CD8-positive, alpha-beta memory T cell (primary cell): ENCODE measurements at places on chromosomes 11 and 22.

- no peak overlapping the region for H3K27ac ChIP-seq
- no peaks in the 10 kb centered on the region for H3K27me3 ChIP-seq
- H3K4me3 ChIP-seq: no peak overlapping the region
- DNase-seq: no peak
Observed at GRCh38 chr22:42612336-42612735, 2.3 kb downstream of the POLDIP3 start.

DNA sequence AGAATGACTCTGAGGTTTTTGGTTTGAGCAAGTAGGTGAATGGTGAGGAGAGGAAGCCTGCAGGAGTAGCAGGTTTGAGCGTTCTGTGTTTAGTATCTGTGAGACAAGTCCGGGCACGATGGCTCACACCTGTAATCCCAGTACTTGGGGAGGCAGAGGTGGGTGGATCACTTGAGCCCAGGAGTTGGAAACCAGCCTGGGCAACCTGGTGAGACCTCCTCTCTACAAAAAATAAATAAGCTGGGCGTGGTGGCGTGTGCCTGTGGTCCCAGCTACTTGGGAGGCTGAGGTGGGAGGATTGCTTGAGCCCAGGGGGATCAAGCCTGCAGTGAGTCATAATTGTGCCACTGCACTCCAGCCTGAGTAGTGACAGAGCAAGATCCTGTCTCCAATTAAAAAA, 9.7 kb upstream of the CENATAC start:
- H3K4me1 ChIP-seq: no peaks in the 10 kb centered on the region
- H3K36me3 ChIP-seq: no peaks in the 10 kb centered on the region
- H3K27me3 ChIP-seq: no peaks in the 10 kb centered on the region
- no peak overlapping the region for H3K4me3 ChIP-seq
- no peak for DNase-seq

GRCh38 chr11:68882391-68882790, 21.2 kb downstream of the MRPL21 start:
- H3K27me3 ChIP-seq: no peaks in the 10 kb centered on the region
- no peaks in the 10 kb centered on the region for H3K4me1 ChIP-seq
- H3K4me3 ChIP-seq: no peak overlapping the region
- no peaks in the 10 kb centered on the region for H3K36me3 ChIP-seq

GRCh38 chr22:27405672-27406388, 395.7 kb downstream of the MN1 start:
- no peaks in the 10 kb centered on the region for H3K4me1 ChIP-seq
- H3K27ac ChIP-seq: no peak overlapping the region
- H3K27me3 ChIP-seq: no peaks in the 10 kb centered on the region
- no peaks in the 10 kb centered on the region for H3K36me3 ChIP-seq
- DNase-seq: no peak

DNA sequence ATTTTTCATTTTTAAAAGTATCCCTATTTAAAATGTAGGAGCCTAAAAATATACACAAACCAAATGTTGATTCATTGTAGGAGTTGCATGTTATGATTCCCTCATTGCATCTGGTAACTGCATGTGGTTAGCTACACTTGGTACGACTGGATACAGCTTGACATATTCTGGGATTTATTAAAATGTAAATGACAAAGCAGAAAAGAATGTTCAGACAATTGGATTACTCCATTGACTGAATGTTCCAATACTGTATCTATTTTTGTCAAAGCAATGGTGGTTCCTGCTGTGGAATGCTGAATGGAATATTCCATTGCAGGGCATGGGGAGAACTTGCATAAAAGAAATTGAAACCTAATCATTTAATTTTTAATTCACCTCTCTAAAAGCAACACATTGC, 30.8 kb downstream of the BLID start:
- no peaks in the 10 kb centered on the region for H3K27me3 ChIP-seq
- no peak overlapping the region for H3K4me3 ChIP-seq
- H3K4me1 ChIP-seq: no peaks in the 10 kb centered on the region

GRCh38 chr11:47732271-47732670, 17.1 kb upstream of the AGBL2 start:
- H3K27me3 ChIP-seq: no peaks in the 10 kb centered on the region
- no peak overlapping the region for H3K4me3 ChIP-seq
- no peak for DNase-seq
- peaks cover 77% of the 10 kb centered on the region for H3K36me3 ChIP-seq

DNA sequence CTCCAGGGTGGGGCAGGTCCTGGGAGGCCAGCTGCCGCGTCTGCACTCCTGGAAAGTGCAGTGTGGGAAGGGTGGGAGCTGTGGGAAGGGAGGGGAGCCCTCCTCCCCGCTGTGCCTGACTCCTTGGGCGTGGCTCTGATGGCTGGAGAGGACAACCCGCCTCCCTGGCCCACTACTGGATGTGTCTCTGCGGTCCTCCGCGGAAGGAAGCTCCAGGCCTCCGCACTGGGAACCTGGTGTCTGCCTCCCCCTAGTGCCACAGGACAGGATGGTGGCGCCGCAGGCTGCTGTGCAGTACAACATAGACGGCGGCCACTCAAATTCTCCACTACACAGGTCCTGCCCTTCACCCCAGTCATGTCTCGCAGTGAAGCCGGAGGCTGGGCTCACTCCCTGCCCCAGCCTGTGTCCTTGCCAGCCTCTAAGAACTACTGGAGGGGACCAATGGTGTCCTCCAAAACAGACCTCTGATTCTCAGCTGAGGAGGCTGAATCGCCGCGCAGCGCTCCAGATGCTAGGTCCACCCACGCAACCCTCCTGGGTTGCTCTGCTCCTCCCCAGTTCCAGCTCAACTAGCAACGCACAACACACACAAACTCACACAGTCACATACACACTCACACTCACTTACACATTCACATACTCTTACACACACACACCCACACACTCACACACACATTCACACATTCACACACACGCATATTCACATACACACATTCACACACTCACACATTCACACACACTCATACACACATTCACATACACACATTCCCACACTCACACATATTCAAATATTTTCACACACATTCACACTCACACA, 12.4 kb upstream of the DSCAML1 start:
- H3K27ac ChIP-seq: no peak overlapping the region
- H3K36me3 ChIP-seq: no peaks in the 10 kb centered on the region
- H3K27me3 ChIP-seq: no peaks in the 10 kb centered on the region
- DNase-seq: no peak
- H3K4me3 ChIP-seq: no peak overlapping the region

- no peaks in the 10 kb centered on the region for H3K36me3 ChIP-seq
- H3K4me1 ChIP-seq: no peaks in the 10 kb centered on the region
- no peaks in the 10 kb centered on the region for H3K27me3 ChIP-seq
- no peak overlapping the region for H3K27ac ChIP-seq
Observed at GRCh38 chr22:47195484-47196165, 433.2 kb downstream of the TBC1D22A start.

GRCh38 chr11:97871816-97872215, 1148.9 kb upstream of the CNTN5 start:
- DNase-seq: no peak
- H3K4me1 ChIP-seq: no peaks in the 10 kb centered on the region
- H3K27me3 ChIP-seq: no peaks in the 10 kb centered on the region
- no peaks in the 10 kb centered on the region for H3K36me3 ChIP-seq
- no peak overlapping the region for H3K27ac ChIP-seq
- H3K4me3 ChIP-seq: no peak overlapping the region

GRCh38 chr11:129410395-129410960, 34.8 kb downstream of the BARX2 start:
- DNase-seq: no peak
- H3K4me1 ChIP-seq: no peaks in the 10 kb centered on the region
- no peak overlapping the region for H3K27ac ChIP-seq
- H3K27me3 ChIP-seq: no peaks in the 10 kb centered on the region
- H3K36me3 ChIP-seq: no peaks in the 10 kb centered on the region

DNA sequence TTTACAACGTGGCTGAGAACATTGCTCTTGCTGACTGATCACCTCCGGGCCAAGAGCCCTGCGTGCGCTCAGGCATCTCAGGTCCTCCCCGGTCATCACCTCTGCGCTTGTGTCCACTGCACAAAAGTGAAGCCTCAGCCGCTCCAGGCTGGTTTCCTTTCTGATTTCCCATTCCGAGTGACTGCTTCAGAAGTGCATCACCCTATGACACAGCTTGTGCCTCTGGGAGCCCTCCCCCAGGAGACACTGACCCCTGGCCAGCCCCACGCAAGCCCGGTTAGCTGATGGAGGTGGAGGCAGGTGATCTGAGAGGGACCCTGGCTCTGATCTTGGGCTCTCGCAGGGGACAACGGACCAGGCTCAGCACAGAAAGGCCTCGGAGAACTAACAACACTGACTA, 38.3 kb upstream of the GNB1L start:
- no peaks in the 10 kb centered on the region for H3K36me3 ChIP-seq
- no peak overlapping the region for H3K27ac ChIP-seq
- no peaks in the 10 kb centered on the region for H3K27me3 ChIP-seq

DNA sequence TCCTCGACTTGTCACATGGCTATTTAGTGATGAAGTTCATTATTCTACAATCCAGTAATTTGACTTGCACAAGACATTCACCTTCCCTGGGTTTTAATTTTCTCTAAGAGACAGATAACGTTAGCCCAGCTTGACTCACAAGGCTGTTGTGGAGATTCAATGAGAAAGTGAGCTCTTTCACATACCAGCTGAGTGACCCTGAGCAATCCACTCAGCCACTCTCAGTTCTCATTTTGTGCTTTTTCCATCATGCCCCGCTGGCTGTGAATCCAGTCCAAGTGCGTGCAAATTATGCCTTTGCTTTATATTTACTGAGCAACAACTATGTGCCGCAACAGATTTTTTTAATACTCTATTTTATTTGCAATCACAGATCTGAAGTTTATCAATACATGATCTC, 176.5 kb downstream of the LARGE1 start:
- H3K36me3 ChIP-seq: no peaks in the 10 kb centered on the region
- no peak overlapping the region for H3K27ac ChIP-seq
- no peak overlapping the region for H3K4me3 ChIP-seq

DNA sequence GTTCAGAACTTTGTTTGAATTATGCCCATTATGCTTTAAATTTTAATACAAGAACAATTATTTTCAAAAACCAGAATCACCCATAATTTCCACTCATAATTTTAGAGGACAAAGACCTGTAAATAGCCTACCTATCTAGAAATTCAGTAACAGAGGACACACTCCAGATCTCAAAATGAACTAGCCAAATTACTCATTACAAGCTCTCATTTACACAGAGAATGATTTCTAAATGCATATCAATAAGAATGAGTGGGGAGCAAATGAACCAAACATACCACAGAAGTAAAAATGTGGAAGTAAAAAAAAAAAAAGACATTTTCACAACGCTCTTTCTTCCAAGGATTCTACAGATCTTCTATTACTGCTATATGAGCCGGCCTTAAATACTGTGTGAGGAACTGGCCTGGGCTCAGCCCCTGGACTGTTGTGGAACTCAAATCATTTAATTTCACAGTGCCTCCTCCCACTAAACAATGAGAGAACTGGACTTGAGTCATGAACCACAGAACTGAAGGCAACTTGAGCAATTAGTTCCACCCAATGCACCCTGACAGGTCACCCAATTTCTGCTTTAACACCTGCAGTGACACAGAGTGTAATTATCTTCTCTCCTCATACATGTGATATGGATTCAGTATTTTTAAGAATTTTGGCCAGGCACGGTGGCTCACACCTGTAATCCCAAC, 8.0 kb downstream of the MRTFA start:
- no peak for DNase-seq
- no peaks in the 10 kb centered on the region for H3K36me3 ChIP-seq
- no peaks in the 10 kb centered on the region for H3K27me3 ChIP-seq
- no peak overlapping the region for H3K27ac ChIP-seq

GRCh38 chr11:1000357-1001278, 35.9 kb downstream of the MUC6 start:
- no peaks in the 10 kb centered on the region for H3K27me3 ChIP-seq
- no peak for DNase-seq
- H3K4me3 ChIP-seq: no peak overlapping the region
- H3K4me1 ChIP-seq: no peaks in the 10 kb centered on the region

GRCh38 chr11:67364783-67365722, 8.3 kb downstream of the CLCF1 start:
- DNase-seq: no peak
- H3K36me3 ChIP-seq: no peaks in the 10 kb centered on the region
- no peak overlapping the region for H3K27ac ChIP-seq
- H3K27me3 ChIP-seq: no peaks in the 10 kb centered on the region

DNA sequence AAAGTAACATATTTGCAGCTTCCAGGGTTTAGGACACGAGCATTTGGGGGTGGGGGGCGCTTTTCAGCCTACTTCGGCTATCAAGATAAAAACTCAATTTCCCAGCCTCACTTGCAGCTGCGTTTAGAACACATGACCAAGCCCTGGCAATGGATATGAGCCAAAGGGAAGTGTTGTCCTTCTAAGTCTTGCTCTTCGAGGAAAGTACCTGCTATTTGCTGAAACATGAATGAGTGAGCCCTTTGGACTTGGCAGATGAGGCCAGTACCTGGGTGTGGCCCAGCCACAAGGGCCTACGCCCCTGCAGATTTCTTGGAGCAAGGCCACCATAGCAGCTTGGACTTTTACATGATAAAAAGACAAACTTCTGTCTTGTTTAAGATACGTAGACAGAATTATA, 60.2 kb upstream of the SORL1 start:
- H3K4me3 ChIP-seq: no peak overlapping the region
- no peak overlapping the region for H3K27ac ChIP-seq
- no peaks in the 10 kb centered on the region for H3K36me3 ChIP-seq
- DNase-seq: no peak
- H3K27me3 ChIP-seq: no peaks in the 10 kb centered on the region
- H3K4me1 ChIP-seq: no peaks in the 10 kb centered on the region

- peak overlapping the region; percentile 86 for H3K27ac ChIP-seq
- peaks cover 23% of the 10 kb centered on the region for H3K4me1 ChIP-seq
- peaks cover 19% of the 10 kb centered on the region for H3K36me3 ChIP-seq
Observed at GRCh38 chr11:66051371-66051765, 796 bp upstream of the SF3B2 start.

DNA sequence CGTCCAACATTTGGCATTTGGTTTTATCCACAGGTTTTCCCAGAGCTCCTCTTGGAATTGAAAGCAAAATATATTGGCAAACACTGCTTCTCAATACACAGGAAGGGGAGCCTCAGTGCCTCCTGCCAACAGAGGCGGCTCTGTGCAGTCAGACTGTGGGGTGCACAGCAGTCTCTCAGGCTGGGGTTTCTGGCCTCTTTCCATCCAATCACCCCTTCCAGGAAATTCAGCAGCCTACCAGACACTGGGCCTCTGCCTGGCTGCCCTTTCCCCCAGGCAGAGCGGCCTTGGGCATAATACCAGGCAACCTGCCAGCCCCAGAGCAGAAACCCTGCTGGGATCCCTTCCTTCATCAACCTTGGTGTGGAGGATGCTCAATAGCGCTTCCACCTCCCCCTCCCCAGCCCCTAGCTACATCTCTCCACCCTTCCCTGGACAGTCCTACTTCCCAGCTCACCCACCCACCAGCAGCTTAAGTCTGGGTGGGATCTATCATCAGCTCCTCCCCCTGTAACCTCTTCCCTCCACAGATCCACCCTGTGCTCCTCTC, 17.8 kb upstream of the RAPSN start:
- H3K4me3 ChIP-seq: no peak overlapping the region
- H3K4me1 ChIP-seq: no peaks in the 10 kb centered on the region
- DNase-seq: no peak
- no peak overlapping the region for H3K27ac ChIP-seq
- H3K27me3 ChIP-seq: no peaks in the 10 kb centered on the region
- peaks cover 26% of the 10 kb centered on the region for H3K36me3 ChIP-seq

- peaks cover 7% of the 10 kb centered on the region for H3K27me3 ChIP-seq
- H3K4me3 ChIP-seq: peak within 1 kb of the TSS; percentile 32
- DNase-seq: no peak
- H3K27ac ChIP-seq: no peak within 1 kb of the TSS
Observed at GRCh38 chr22:19524170-19525115, at the start of gene CLDN5. TSS of gene CLDN5 (minus strand) at chr22:19524410. CDS start at chr22:19524255, 155 bp downstream.

- H3K4me1 ChIP-seq: no peaks in the 10 kb centered on the region
- H3K27me3 ChIP-seq: peaks cover 7% of the 10 kb centered on the region
- DNase-seq: no peak
- H3K27ac ChIP-seq: no peak overlapping the region
- no peak overlapping the region for H3K4me3 ChIP-seq
Observed at GRCh38 chr22:33056108-33056507, 2.1 kb downstream of the SYN3 start.
